ENCODE measurements at places on chromosomes 1 and 21.

- DNase-seq = no peak
Observed at GRCh38 chr21:42578761-42579415, 65.2 kb downstream of the SLC37A1 start.

DNA sequence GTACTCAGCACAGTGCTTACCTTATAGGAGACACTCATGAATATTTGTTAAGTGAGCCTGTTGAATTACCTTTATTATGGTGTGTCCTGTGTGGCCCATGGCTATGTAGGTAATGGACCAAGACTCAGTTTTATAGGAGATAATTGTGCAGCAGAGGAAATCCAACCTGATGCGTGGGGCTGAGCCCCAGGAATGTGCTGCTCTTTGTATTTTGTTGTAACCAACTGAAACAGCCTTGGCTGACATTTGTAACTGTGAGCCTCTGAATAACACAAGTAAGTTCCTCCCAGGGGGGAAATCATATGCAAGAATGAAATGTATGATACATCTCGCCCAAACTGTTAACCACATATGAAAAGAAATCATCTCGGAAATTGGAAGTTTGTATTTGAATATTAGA lies 364.2 kb upstream of the ZP4 start:
- peak; percentile 24 for DNase-seq

GRCh38 chr1:35454176-35454575 lies 103.0 kb downstream of the KIAA0319L start:
- no peak for DNase-seq

- no peak for DNase-seq
Observed at GRCh38 chr1:171597203-171597602, 24.8 kb upstream of the MYOCOS start.

DNA sequence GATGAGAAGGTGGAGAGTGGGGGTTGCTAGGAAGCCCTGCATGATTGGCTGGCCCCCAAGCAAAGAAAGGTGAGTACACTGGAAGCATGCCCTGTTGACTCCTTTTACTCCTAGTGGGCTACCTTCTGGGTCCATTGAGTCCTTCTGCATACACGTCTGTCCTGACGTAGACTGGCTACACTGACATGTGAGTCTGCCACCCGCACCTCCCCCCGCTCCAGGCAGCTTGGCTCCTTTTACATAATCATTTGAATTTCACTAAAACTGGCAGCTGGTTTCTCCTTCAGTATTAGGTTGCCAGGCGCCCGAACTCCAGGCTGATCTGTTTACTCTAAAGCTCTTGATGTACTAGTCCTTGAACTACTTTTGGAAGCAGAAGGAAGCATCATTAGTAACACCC lies 8.7 kb downstream of the MRPS21 start:
- DNase-seq = no peak
